ENCODE measurements at places on chromosomes 1 and 21. TPM values are rescaled to one million over a fixed set of nuclear protein-coding genes. Genes with fewer than 3 reads are reported as not detected.

DCST1 gene
- total RNA-seq: not detected

FCRL1 gene
- not detected for total RNA-seq

MYCL gene
- under 0.01 TPM for total RNA-seq

GPX7 gene
- total RNA-seq: 30.6 TPM

CTNNBIP1 gene
- 16.5 TPM for total RNA-seq

DNA sequence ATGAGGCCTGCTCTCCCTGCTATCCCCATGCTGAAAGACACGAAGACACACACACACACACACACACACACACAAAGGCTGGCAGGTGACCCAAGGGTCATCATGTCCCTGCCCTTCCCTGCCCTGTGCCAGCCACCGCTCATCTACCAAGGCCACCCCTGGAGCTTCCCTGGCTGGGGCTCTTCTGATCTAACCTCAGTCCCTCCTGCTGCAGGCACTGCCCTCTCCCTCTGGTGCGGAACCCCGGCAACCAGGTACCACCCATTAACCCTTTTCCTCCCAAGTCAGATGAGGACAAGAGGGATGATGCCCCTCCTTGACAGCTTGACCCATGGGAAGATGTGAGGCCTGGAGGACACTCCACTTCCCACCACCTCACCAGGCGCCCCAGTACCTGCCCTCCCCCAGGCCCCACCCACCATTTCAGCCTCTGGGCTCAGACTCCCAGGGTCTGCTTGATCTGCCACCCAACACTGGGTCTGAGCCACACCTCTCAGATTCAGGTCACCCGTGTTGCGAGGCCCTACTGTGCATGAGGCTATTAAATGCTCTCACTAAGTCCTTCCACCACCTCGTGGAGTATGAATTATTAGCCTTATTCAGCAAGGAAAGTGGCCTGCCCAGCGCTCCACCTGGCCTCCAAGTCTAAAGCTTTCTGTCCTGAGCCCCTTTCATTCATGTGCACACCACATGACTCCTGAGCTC is 2.5 kb downstream of the SDC3 start:
- DNase-seq: no peak

- no peak for DNase-seq
These were observed 548.8 kb downstream of the PTPRU start for GRCh38 chr1:29785137-29785527.

DNA sequence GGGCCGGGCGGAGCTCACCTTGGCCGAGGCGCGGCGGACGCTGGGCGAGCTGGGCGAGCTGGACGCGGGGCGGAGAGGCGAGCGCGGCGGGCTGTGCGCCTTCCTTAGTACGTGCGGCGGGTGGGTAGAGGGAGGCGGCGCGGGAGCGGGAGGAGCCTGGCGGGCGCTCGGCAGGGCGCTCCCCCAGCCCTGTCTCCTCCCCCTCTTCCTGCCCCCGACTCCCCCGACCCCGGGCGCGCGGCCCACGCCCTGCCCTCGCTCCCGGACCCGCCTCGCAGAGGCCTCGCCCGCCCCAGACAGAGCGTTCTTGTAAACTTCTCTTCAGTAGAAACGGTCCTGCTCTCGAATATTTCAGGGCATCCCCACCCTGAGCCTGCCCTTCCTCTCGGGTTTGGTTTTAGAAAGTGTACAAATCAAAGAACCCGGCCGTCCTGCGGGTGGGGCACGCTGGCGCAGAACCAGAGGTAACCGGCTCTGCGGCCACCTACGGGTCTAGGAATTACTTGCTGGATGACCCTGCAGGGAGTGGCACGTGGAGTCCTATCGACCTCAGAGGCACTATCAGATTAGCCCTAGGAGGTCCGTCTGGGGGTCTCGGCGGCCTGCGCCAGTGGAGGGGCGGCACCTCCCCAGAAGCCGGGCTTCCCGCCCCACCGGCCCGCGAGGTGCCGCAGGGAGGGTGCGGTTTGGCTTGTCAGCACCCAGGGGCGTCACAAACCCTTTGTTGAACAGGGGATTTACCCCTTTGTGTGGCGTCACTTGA is at the start of gene S100A10:
S100A10 (minus strand) TSS at position 126 of the 763 bp plus-strand sequence. CDS start 7,629 bp downstream, outside the sequence.
- DNase-seq: peak; percentile 79

DNA sequence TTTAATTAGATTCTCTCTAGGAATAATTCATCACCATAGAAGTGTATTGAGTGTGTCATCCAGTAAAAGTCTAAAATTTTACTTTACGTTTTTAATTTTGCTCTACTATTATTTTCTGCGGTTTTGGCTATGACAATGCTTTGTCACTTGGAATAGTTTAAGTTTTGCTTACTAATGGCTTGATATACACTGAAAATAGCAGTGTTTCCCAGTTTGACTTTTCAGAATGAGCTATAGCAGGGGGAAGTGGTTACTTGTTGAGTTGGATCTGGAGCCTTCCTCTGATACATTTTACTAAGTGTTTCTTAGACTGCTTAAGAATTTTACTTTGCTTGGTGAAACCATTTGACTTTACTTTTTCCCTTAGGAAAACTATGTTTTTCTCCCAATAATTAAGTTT is 5.0 kb downstream of the DNAJC16 start:
- DNase-seq: no peak

DNA sequence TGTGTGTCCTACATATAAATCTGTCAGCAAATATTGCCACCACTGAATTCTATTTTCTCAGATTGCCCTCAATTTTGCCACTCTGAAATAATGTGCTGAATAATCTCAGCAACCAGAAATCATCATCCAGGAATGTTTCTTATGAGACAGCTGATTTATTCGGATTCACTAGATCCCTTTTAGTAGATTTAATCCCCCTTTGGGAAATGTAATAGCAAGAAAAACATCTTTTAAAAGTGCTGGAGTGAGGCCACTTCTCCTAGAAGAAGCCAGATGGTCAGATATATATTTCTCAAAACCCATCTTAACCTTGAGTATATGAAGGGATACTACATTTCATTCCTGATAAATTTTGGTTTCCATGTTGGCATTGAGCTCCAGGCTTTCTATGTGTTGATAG is 327.7 kb downstream of the SMYD3 start:
- DNase-seq: no peak

GRCh38 chr1:89363638-89364536 is at the start of gene GBP6:
Gene GBP6, plus strand, starts transcription at chr1:89364059. Its CDS starts 4,493 bp downstream, at chr1:89368552.
- DNase-seq: peak; percentile 10

- DNase-seq: no peak
These were observed 58.4 kb upstream of the LGALS8 start for GRCh38 chr1:236465231-236465958.

- DNase-seq: peak; percentile 42
These were observed 235.3 kb downstream of the MRPL39 start for GRCh38 chr21:25371841-25372425.
